A673 (cell line): ENCODE measurements at places on chromosomes 6 and 20. TPM values are rescaled to one million over a fixed set of nuclear protein-coding genes. Genes with fewer than 3 reads are reported as not detected.
A peak's percentile ranks its signal among the peaks of the same experiment; 100 is the strongest.

GRCh38 chr20:25227317-25227831 lies 20.5 kb upstream of the PYGB start:
- peaks cover 3% of the 10 kb centered on the region for H3K4me1 ChIP-seq
- no peaks in the 10 kb centered on the region for H3K27me3 ChIP-seq
- no peak overlapping the region for H3K27ac ChIP-seq
- DNase-seq: peak; percentile 57
- H3K4me3 ChIP-seq: no peak overlapping the region

MYL9 gene
- 0.11 TPM in 1 of 2 replicates, not detected in the other for total RNA-seq

OPRM1 gene
- total RNA-seq: not detected in 2 replicates

DNA sequence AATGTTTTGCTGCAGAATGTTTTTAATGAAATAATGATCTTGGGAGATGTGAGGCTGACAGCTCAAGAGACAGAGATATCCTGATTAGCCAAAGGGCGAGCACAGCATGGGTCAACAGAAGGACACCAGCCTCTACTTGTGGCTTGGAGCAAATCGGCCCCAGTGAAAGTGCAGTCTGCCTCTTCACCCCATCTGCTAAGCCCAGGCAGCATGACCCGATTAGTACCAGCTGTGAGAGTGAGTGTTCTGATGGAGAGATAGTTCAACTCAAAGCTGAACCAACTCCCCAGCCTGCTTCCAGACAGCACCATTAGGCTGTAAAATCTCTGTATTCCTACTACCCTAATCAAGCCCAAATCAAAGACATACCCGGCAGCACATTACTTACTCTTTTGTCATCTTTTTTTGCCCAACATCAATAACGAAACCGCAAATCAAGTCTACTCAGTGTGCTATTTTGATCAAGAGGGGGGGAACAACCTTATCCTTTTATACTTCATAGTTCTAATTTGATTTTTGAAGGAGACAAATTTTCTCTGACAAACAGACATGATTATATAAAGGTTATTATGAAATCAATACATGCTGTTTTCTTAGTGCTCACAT lies 514.1 kb upstream of the NRSN1 start:
- no peaks in the 10 kb centered on the region for H3K36me3 ChIP-seq
- no peaks in the 10 kb centered on the region for H3K27me3 ChIP-seq
- H3K4me1 ChIP-seq: no peaks in the 10 kb centered on the region
- H3K4me3 ChIP-seq: no peak overlapping the region

BCL2L1 gene
- 44.5 and 47.8 TPM in 2 replicates for total RNA-seq

FKBP5 gene
- 20.4 and 26.2 TPM in 2 replicates for total RNA-seq

GRCh38 chr6:98044151-98044561 lies 761.1 kb upstream of the MMS22L start:
- H3K4me1 ChIP-seq: peaks cover 9% of the 10 kb centered on the region
- no peaks in the 10 kb centered on the region for H3K36me3 ChIP-seq
- no peak overlapping the region for H3K4me3 ChIP-seq
- no peaks in the 10 kb centered on the region for H3K27me3 ChIP-seq

DNA sequence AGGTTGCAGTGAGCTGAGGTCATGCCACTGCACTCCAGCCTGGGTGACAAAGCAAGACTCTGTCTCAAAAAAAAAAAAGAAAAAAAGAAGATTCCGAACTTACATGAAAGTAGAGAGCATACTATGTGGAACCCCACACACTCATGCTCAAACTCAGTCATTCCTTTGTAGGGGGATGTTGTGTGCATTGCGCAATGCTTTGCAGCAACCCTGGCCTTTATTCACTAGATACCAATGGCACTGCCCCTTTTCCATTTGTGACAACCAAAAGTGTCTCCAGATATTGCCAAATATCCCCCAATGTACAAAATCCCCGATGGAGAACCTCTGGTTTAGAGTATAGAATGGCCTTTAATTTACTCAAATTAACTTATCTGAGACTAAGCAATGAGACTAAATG lies 158.6 kb downstream of the GJA1 start:
- no peak for DNase-seq
- H3K36me3 ChIP-seq: no peaks in the 10 kb centered on the region
- H3K4me1 ChIP-seq: no peaks in the 10 kb centered on the region
- no peak overlapping the region for H3K27ac ChIP-seq
- no peaks in the 10 kb centered on the region for H3K27me3 ChIP-seq
- H3K4me3 ChIP-seq: no peak overlapping the region
